ENCODE measurements at places on chromosomes 5 and 9. TPM values are rescaled to one million over a fixed set of nuclear protein-coding genes. Genes with fewer than 3 reads are reported as not detected.

LCN15 gene
- not detected for total RNA-seq

PHYHD1 gene
- total RNA-seq, result 21.1 TPM

OMD gene
- total RNA-seq, result 200 TPM

SEC24A gene
- total RNA-seq, result 28.2 TPM

DNA sequence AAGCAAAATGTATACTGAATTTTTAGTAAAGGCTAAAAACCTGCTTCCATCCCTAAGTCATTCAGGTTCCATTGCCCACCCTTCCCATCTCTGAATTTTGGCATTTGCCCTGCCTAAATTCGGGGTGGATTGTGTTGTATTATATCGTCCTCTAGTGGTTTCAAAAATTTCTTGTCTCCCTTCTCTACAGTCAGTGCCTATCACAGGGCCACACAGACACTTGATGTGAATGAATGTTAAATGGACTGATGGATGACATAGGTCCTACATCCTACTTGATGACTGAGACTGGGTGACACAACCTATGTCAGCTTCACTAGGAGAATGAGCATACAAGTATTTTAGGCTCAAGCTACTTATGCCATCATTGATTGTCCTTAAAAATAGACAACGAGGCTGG is 45.6 kb upstream of the SLC30A5 start:
- DNase-seq, result no peak
- H3K4me3 ChIP-seq, result no peak overlapping the region
- no peaks in the 10 kb centered on the region for H3K36me3 ChIP-seq
- H3K27ac ChIP-seq, result no peak overlapping the region
- peaks cover 4% of the 10 kb centered on the region for H3K4me1 ChIP-seq
- H3K27me3 ChIP-seq, result no peaks in the 10 kb centered on the region

- no peaks in the 10 kb centered on the region for H3K4me1 ChIP-seq
Observed at GRCh38 chr5:116922532-116922931, 347.9 kb upstream of the SEMA6A start.

GRCh38 chr9:76655971-76656370 is 108.3 kb upstream of the PCA3 start:
- no peaks in the 10 kb centered on the region for H3K27me3 ChIP-seq
- DNase-seq, result no peak
- no peaks in the 10 kb centered on the region for H3K36me3 ChIP-seq
- H3K4me1 ChIP-seq, result peaks cover 42% of the 10 kb centered on the region

DNA sequence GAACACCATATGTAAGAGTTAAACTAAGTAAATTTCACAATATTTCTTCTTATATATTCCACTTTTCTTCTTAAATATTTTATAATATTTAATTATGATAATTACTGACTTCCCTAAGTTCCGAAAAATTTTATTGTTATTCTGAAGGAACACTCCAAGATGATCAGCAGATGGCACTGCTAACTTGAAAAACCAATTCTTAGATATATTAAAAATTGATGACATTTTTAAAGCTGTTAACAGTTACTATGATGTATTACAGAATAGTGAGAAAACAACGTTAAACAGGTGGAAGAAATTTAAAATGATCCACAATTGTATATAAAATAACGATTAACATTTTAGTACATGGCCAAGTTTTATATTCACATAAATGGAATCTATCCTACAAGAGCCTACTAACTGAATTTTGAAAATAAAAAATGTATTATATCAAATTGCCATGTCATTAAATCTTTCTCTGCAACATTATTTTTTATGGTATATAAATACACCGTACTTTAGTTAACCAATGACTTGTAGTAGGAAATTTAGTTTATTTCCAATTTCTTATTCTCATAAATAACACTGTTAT is 30.1 kb upstream of the MUSK start:
- H3K27me3 ChIP-seq, result no peaks in the 10 kb centered on the region
- H3K4me3 ChIP-seq, result no peak overlapping the region
- H3K4me1 ChIP-seq, result no peaks in the 10 kb centered on the region
- H3K27ac ChIP-seq, result no peak overlapping the region
- DNase-seq, result no peak

GRCh38 chr5:112418659-112419163 is 366 bp downstream of the EPB41L4A start:
- no peak for DNase-seq
- H3K4me1 ChIP-seq, result peaks cover 14% of the 10 kb centered on the region

DNA sequence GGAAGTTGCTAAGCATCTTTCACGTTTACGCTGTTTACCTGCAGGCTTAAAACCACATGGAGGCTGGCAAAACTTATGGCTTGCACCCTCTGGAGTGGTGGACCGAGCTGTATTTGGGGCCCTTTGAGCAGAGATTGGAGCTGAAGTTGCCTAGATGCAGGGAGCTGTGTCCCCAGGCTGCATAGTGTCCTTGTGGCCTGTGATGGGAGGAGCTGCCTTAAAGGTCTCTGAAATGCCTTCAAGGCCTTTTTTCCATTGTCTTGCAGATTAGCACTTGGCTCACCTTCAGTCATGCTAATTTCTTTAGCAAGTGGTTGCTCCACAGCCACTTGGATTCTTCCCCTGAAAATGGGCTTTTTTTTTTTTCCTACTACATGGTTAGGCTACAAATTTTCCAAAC is 81.5 kb upstream of the CHD1 start:
- H3K27ac ChIP-seq, result no peak overlapping the region
- DNase-seq, result no peak
- H3K4me3 ChIP-seq, result no peak overlapping the region

GRCh38 chr9:137279741-137280473 is 2.4 kb downstream of the TOR4A start:
- H3K4me3 ChIP-seq, result no peak overlapping the region
- no peak overlapping the region for H3K27ac ChIP-seq
- no peak for DNase-seq
- H3K36me3 ChIP-seq, result no peaks in the 10 kb centered on the region
- H3K4me1 ChIP-seq, result peaks cover 14% of the 10 kb centered on the region

GRCh38 chr5:114649878-114650277 is 288.0 kb downstream of the KCNN2 start:
- no peaks in the 10 kb centered on the region for H3K36me3 ChIP-seq
- no peak for DNase-seq
- H3K4me3 ChIP-seq, result no peak overlapping the region

DNA sequence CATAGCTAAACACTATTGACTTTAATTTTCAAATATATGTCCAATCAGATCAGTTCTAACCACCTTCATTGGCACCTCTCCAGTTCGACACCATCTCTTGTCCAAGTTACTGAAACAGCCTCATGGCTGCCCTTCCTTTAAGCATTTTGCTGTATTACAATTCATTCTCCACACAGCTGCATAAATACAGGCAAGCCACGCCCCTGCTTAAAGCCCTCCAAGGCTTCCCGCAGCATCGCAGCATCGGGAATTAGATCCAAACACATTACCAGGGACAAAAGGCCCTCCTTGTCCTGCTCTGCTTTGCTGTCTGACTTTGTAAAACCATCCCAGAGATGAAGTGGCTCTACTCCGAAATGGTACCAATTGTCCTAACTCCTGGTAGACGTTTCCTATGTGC is 75.1 kb upstream of the RAI14 start:
- H3K4me1 ChIP-seq, result peaks cover 7% of the 10 kb centered on the region
- no peak overlapping the region for H3K4me3 ChIP-seq
- DNase-seq, result no peak

GRCh38 chr5:97452646-97453045 is 269.6 kb upstream of the RIOK2 start:
- H3K36me3 ChIP-seq, result no peaks in the 10 kb centered on the region
- no peak for DNase-seq
- H3K4me3 ChIP-seq, result no peak overlapping the region
- H3K27ac ChIP-seq, result no peak overlapping the region

DNA sequence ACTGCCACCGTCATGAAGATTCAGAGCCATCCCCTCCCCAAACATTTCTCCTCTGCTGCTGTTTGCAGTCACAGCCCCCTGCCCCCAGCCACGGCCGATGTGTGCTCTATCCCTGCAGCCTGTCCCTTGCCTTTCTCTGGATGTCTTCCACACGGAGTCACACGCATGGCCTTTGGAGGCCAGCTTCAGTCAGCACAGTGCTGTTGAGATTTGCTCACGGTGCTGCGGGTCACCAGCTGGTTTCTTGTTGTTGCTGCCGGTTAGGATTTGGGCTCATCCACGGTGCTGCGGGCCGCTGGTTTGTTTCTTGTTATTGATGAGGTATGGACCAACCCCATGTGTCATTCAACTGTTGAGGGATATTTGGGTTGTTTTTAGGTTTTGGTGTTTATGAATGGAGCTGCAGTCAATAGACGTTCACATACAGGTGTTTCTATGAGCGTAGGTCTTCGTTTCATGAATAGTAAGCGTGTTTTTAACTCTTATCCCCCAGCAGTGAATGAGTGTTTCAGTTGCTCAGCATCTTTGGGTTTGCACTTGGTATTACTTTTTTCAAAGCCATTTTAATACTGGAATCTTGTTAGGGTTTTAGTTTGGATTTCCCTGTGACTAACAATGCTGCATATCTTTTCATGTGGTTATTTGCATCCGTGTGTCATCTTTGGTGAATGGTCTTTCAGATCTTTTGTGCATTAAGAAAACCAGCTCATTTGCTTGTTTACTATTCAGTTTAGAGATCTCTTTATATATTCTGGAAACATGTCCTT is 57.6 kb downstream of the AHRR start:
- H3K27me3 ChIP-seq, result no peaks in the 10 kb centered on the region
- H3K4me3 ChIP-seq, result no peak overlapping the region
- no peak for DNase-seq
- no peaks in the 10 kb centered on the region for H3K4me1 ChIP-seq

DNA sequence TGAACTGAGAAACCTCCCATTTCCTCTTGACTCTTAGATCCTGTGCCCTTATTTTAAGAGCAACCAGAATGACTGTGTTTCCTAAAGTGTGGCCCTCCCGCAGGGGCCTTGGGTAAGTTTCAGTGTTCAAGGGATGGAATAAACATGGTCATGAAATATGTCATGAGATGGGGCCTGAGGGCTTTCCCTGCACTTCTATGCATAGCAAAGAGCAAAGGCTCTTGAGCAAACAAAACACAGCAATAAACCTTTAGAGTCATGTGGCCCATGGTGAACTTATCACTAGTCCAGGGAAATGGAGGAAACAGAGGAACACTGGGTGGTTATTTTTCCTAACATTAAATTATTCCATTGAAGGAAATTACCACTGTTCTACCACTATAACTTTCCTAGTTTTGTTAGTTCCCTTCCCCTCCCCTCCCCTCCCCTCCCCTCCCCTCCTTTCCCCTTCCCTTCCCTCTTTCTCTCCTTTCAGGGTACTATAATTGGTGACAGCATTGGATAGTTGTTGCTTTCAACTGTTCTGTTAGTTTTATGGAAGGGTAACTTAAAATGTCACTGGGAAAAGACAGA is 72.4 kb downstream of the CTSL start:
- H3K27me3 ChIP-seq, result no peaks in the 10 kb centered on the region
- no peak for DNase-seq
- no peaks in the 10 kb centered on the region for H3K36me3 ChIP-seq
- no peaks in the 10 kb centered on the region for H3K4me1 ChIP-seq
- H3K4me3 ChIP-seq, result no peak overlapping the region
- no peak overlapping the region for H3K27ac ChIP-seq

DNA sequence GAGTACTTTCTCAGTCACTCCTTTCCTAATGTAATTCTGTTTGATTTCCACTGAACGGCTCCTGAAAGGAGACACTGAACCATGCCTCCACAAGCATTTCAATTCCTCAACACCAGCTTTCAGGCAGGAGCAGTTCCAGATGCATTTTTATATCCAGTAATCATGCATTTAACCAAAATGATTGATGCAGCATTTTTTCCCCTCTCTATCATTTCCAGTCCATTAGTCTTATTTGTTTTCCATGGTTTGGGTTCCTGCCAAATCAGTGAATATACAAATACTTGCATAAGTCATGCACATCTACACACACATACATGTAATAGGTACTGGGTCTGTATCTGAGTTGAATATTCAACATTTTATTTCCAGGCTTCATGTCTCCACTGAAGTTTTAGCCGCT is 122.7 kb downstream of the GRIA1 start:
- no peaks in the 10 kb centered on the region for H3K36me3 ChIP-seq
- no peak overlapping the region for H3K27ac ChIP-seq
- H3K4me1 ChIP-seq, result no peaks in the 10 kb centered on the region
- DNase-seq, result no peak

Measured in thoracic aorta (tissue), 2 donors.